ENCODE measurements at places on chromosomes 2 and 18.

DNA sequence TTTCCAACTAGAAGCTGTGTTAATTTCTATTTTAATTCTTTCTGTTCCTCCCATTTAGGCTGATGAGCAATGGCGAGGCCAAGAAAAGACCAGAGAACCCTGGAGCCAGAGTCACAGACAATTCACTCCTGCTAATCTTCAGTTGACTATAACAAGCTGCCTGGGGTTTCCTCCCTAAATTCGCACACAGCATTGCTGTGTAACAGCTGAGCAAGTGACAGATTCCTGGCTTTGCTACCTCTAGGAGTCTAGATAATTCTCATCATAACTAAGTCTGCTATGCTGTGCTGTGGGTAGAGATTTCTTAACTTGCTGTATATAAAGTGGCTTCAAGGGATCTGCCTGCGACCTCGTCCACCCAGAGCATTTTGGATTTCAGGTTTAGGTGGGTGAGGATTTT lies 131.3 kb upstream of the REV1 start:
- no peak for DNase-seq

DNA sequence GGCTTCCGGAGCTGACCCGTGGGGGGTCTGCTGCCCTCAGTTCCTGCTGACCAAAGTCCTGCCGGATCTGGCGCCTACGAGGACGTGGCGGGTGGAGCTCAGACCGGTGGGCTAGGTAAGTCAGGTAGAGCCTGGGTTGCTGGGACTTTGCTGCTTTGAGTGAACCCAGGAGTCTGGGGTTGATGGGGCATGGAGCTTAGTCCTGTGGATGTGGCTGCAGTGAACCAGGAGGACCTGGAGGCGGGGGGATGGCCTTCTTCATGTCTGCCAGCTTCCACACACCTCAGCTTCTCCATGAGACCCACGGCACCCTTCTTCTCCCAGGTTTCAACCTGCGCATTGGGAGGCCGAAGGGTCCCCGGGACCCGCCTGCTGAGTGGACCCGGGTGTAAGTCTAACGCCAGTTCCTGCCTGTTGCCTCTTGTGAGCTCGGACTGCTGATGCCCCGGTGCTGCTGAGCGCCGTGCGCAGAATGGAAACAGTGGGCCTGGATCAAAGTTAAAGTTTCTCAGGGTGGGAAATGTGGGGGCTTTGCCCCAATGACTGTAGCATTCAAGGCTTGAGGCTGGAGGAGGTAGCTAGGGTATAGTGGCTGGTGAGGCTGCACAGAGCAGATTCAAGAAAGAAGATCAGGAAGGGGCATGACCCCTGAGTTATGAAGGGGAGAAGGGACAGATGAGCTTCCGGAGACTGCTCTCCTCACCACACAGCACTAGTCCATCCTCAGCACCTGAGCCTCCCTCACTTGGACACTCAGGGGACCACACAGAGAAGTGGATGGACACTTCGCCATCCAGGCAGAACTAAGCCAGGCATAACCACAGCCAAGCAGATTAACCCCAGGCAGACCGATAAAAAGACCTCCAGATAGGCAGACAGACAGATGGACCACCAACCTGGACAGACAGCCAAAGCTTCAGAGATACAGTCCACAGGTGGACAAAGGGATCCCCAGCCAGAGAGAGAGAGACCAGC lies 17.3 kb downstream of the PTPN18 start:
- no peak for DNase-seq

DNA sequence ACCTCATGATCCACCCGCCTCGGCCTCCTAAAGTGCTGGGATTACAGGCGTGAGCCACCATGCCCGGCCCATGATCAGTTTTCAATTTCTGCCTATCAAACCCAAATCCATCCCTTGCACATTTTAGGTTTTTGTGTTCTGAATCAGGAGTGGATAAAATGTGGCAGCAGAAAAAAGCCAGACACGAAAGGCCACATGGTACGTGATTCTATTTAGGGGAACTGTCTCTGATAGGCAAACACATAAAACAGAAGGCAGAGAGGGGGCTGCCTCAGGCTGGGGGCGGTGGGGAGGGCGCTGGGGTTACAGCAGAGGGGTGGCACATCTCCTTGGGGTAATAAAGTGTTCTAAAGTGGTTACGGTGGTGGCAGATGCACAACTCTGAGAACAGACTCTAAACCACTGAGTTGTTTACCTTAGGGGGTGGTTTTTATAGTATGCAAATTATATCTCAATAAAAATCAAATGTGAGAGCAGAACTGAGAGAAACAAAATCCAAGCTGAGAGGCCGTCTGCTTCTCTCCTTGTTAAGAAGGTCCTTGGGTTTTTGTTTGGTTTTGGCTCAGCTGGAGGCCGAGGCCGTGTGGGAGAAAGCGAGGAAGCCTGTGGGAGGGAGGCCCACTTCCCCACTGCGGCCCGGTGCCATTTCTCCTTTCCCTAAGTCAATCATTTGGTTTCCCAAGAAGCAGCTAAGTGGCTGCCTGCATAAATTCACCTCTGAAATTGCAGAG lies 78.0 kb downstream of the SOWAHC start:
- no peak for DNase-seq

GRCh38 chr2:178912416-178913048 lies 105.3 kb upstream of the TTN start:
- DNase-seq: no peak

GRCh38 chr2:175872721-175873120 lies 129.3 kb downstream of the LNPK start:
- DNase-seq: no peak

DNA sequence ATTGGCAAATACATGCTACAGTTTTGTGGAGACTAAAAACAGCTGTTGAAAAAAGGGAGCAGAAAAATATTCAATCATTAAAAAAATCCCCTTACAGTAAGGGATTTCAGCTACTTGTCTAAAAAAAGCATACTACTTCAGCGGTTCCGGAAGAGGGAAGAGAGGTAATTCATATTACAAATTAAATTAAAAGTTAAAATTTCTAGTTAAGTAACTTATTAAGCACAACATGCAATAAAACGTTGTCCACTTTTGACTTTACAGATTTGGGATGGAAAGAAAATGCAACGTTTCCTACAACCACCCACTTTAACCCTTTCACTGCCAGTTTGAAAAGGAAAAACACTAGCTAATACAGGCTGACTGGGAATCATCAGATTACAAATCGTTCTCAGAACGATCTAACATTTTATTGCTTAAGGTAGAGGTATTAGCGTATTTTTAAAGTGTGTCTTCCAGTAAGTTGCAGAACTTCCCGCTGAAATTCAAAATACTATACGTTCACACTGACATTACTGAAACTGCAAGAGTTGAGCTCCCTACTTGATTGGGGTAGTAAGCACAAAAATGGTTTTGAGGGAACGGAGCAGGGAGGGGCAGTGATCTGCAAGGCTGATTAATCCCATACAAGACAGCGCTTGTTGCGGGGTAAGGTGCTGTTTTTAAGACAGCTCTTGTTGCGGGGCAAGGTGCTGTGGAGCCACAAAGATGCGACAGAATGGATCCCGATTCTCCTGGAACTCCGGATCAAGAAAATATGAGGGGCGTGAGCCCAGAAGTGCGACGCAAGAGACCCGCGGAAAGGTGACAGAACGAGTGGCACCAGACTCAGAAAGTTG lies 743 bp downstream of the HADHA start:
- no peak for DNase-seq

DNA sequence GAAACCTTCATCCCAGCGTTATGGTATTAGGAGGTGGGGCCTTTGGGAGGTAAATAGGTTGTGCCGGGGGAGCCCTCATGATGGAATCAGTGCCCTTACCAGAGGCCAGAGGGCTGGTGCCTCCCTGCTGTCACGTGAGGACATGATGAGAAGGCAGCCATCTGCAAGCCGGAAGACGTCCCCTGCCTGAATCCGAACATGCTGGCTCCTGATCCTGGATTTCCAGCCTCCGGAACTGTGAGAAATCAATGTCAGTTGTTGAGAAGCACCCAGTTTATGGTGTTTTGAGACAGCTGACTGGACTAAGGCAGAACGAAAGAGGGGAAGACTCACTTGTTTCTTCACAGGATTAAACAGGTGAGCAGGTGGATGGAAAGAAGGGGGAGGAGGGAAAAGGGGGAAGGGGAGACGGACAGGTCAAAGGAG lies 13.0 kb upstream of the KLF11 start:
- no peak for DNase-seq

- no peak for DNase-seq
Observed at GRCh38 chr2:139790807-139791752, 1010.9 kb upstream of the NXPH2 start.

Measured in stimulated activated naive CD8-positive, alpha-beta T cell treated with anti-CD3 and anti-CD28 coated beads, Interleukin-15, Interleukin-2, amounts not matched to agents 100 U/mL and 50 U/mL, for 24 hours (primary cell).